ENCODE measurements at places on chromosomes 4 and X.

DNA sequence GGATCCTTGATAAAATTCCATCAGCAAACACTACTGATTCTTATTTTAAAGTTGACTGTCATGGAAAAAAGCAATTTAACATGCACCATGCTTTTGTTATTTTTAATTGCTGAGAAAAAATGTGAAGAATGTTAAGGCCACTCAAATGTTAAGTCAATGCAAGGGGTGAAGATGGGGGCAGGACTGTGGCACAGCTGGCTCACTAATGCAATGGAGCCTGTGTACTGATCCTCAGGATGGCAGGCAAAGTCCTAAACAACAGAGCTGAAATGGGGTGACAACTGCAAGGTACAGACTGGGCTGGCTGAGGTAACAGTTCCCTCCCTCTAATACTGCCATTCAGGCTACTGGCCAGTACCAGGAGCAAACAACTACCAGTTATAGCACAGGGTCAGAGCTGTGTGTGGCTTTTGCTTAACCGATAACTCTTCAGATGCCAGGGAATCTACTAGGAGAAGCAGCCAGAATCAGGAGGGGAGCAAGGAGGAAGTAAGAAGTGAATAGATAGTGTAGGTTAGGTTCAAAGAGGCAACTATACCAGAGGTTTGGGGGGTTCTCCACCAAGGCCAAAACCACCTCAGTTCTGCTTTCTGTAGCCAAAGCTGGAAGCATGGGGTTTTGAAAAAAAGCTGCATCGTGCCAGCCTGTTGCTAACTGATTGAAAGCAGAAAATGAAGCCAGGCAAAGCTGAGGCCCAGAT is 372.6 kb downstream of the OPHN1 start:
- DNase-seq: no peak

- DNase-seq: peak; percentile 69
Measured at GRCh38 chrX:104098151-104098808, 14.0 kb upstream of the ZCCHC18 start.

DNA sequence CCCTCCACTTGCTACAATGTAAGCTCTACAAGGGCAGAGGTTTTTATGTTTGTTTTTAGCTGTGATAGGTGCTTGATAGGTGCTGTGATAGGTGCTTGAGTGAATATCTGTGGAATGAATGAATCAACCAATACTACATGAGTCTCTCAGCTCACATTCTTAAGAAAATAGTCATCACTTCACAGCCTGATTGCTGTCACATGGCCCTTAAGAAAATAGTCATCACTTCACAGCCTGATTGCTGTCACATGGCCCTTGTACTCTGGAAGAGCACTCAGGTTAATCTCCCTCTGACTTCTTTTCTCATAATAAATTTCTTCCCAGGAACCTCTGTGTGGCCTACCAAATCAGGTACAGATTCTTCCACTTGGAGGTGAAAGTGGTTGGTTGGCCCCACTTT is 335.2 kb downstream of the TENM3 start:
- DNase-seq: no peak

DNA sequence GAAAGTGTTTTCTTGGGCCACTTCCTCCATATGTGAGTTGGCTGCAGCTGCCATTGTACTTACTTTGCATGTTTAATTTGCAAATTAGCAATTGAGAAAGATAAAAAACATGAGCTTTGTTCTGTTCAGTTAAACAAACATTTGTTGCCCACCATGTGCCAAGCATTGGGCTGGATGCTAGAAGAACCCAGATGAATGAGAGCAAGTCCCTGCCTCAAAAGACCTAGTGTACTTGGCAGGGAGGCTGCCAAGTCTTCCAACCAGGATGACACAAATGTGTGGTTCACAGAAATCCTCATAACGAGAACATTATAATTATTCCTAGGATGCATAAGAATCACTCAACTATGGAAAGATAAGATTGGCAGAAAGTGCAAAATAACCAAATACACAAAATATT is 66.7 kb downstream of the GPM6A start:
- DNase-seq: peak; percentile 45

DNA sequence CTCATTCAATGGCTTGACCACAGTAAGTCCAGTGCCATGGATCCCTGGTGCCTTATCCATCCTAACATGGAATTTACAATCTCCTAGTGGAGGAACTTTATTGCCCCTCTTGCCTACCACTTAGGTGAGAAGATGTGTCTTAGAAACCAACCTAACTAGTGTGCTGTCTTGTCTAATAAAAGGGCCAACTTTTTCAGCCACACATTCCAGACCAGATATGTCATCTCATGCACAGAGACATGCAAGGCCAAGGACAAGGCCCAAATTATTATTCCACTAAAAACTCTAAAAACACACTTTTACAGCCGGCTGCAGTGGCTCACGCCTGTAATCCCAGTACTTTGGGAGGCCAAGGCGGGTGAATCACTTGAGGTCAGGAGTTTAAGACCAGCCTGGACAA is 10.6 kb upstream of the PRDX4 start:
- no peak for DNase-seq

- DNase-seq: peak; percentile 34
Measured at GRCh38 chrX:25017667-25018247, 2.0 kb upstream of the ARX start.

All from NCI-H2081 (cell line).